ENCODE measurements at places on chromosomes 11 and 22. TPM values are rescaled to one million over a fixed set of nuclear protein-coding genes. Genes with fewer than 3 reads are reported as not detected.

DNA sequence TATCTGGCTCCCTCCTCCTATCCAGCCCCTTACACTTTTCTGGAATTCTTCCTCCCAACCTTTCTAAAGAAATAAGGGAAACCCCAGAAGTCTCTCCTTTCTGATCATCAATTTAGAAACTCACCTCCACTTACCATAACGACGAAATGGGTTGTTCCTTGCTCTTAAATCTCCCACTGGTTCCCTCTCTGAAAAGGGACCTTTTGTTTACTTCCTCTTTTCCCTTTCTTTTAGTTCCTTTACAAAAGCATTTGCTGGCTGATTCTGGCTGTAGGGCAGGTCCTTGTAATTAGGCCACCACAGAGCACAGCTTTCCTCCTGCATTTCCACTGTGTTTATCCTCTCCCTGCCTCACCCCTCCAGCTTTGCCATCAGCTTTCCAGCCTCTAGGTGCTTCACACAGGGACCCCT, 12.0 kb downstream of the JAML start:
- no peak for DNase-seq

- DNase-seq, result no peak
These were observed 1385.0 kb downstream of the TBC1D22A start for GRCh38 chr22:48147404-48147803.

GRCh38 chr22:47484960-47485569, 722.6 kb downstream of the TBC1D22A start:
- no peak for DNase-seq

The NNMT gene
- 485 TPM for total RNA-seq

The TRPM5 gene
- not detected for total RNA-seq

DNA sequence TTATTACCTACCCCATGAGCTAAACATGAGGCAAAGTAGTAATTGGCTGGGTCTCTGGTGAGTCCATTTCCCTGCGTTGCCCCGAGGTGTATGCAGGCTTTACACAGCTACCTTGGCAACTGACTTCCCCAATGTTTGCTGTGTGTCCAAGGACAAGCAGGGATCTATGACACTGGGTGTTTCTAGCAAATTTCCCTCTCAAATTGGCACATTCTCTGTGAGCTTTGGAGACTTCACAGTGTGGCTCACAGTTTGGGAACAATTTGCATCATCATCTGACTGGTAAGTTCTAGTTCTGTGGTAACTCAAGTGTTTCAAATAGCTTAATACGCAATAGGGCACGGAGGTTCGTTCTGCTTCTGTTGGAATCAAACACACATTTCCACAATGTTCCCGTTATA, 12.5 kb downstream of the NNMT start:
- no peak for DNase-seq

- DNase-seq, result no peak
These were observed at the start of gene MGAT3 for GRCh38 chr22:39456522-39457197. Gene MGAT3, plus strand, starts transcription at chr22:39457012. Its CDS starts 30,336 bp downstream, at chr22:39487348.

The MS4A6A gene
- total RNA-seq, result 109 TPM

DNA sequence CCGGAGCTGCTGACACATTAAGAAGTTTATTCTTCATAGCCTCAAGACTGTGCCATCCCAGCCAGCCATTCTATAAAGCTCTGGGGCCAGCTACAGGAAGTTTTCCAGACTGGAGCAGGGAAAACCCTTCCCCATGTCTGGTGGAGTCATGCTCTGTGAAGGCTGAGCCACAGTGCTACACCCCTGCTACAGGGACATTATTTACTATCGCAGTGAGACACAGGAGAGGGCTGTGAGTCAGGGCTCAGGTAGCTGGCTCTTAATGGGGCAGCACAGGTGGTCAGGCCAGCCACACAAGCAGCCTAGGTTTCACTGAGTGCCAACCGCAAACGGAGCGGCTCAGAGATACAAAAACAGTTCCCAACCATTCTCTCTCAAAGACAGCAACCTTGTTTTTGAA, 12.1 kb downstream of the HPS4 start:
- DNase-seq, result no peak

DNA sequence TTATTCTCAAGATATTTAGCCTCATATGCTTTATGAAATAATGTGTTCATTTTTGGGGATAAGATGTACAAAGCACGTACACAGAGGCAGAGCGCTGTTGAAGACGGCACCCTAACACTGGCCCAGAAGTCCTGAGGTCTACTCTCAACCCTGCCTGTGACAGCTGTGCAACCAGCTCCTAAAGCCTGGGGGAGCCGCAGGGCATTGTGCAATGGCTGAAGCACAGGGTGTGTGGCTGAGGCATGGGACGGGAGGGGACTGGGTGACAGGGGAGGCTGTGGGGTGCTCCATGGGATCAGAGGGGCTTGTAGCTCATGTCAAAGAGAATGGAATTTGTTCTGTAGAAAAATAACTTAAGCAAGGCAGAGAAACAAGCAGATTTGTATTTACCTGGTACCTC, 27.7 kb downstream of the FAM227A start:
- DNase-seq, result no peak

The CYB5R2 gene
- total RNA-seq, result 4.6 TPM

DNA sequence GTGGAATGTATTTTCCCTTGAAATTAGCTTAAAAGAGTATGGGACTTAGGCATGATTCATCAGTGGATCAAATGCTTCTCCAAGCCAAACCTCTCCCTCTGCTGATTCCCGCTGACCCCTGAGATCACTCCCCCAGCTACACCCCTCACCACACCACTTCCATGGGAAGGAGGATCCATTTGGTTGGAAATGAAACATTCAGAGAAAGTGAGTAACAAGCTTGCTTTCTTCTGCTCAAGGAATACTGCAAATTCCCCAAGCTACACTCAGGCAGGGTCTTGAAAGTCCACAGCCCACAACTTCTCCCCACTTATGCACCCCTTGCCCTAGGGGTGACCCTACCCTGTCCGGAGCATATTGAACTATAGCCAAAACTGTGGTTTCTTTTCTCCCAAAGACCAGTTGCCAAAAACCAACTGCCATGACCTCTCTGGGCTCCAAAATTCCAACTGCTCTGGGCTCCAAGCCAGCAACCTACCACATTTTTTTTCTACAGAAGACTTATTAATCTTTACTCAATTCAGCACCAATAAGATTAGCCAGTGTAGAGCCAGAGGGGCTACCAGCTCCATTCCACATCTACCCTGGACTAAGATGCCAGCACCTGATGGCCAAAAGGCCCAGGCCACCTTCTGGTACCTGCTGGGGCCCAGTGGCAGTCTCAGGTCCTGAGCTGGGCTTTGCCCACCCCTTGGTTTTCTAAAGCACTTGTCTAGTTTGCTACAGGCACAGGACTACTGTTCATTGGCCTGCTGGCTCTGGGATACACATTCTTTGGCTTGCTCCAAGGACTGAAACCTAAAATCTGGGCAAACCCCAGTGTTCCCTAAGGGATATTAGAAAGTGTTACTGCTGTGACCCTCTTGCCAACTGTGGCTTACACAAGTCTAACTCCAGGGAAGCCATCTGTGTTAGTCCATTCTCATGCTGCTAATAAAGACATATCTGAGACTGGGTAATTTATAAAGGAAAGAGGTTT, 101.1 kb downstream of the MICAL3 start:
- no peak for DNase-seq

The OR5P2 gene
- total RNA-seq, result not detected

DNA sequence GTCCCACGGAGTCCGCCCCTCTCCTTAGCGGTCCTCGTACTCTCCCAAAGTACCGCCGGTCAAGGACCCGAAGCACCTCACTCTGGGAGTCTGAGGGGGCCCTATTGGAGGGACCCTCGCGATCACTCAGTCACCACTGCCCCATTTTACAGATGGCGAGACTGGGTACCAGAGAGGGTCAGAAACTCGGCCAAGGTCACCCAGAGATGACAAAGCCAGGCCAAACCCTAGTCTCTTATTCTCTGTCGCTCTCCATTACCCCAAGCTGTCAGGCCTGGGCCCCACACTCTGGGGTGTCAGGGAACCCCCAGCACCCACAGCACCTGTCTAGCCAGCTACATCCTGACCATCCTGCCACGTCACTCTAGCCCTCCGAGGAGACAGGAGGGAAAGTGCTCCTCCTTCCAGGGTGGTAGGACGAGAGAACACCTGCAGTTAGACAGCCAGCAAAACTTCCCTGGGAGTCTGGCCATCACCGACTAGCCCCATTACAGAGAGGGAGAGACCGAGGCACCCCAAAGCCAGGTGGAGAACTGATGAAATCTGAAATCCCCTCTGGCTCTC, 1.4 kb upstream of the KCNJ4 start:
- no peak for DNase-seq

- DNase-seq, result peak; percentile 71
These were observed 22.5 kb upstream of the SEPTIN5 start for GRCh38 chr22:19691721-19692341.

- no peak for DNase-seq
These were observed 21.6 kb downstream of the LMO1 start for GRCh38 chr11:8242118-8242475.
